CD4-positive, alpha-beta T cell (primary cell): ENCODE measurements at places on chromosomes 12 and 14.
A peak's percentile ranks its signal among the peaks of the same experiment; 100 is the strongest.

DNA sequence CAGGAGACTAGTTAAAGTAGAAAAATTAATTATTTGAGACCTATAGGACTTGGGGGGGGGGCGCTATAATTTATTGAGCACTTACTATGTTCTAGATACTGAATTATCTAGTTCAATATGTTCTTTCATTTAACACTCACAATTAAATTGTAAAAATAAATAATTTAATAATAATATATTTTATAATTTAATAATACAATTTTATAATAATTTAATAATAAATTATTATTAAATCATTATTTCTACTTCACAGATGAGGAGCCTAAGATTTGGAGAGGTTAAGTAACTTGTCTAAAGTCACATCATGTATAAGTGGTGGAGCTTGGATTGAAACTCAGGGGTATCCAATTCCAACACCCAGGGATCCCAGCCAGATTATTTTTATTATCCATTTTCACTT is 98.8 kb upstream of the CCDC175 start:
- DNase-seq: no peak

- no peak for DNase-seq
Observed at GRCh38 chr14:34971381-34971780, 11.4 kb upstream of the SRP54 start.

GRCh38 chr14:71555654-71556559 is 376.3 kb upstream of the RGS6 start:
- DNase-seq: peak; percentile 22

GRCh38 chr14:66341239-66341638 is 144.9 kb upstream of the CCDC196 start:
- DNase-seq: no peak

- no peak for DNase-seq
Observed at GRCh38 chr12:61667676-61668075, 592.5 kb upstream of the USP15 start.

DNA sequence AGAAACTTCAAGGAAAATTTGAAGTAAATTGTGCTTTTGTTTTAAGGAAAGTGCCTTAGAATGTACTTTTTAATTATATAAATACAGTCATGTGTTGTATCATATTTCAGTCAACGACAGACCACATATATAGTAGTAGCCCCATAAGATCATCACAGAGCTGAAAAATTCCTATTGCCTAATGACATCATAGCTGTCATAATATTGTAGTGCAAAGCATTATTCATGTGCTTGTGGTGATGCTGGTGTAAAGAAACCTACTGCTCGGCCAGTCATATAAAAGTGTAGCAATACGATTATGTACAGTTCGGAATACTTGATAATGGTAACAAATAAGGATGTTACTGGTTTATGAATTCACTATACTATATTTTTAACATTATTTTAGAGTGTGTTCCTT is 198.9 kb upstream of the SLC16A7 start:
- DNase-seq: no peak

GRCh38 chr12:117513353-117513752 is 151.9 kb upstream of the NOS1 start:
- DNase-seq: no peak

DNA sequence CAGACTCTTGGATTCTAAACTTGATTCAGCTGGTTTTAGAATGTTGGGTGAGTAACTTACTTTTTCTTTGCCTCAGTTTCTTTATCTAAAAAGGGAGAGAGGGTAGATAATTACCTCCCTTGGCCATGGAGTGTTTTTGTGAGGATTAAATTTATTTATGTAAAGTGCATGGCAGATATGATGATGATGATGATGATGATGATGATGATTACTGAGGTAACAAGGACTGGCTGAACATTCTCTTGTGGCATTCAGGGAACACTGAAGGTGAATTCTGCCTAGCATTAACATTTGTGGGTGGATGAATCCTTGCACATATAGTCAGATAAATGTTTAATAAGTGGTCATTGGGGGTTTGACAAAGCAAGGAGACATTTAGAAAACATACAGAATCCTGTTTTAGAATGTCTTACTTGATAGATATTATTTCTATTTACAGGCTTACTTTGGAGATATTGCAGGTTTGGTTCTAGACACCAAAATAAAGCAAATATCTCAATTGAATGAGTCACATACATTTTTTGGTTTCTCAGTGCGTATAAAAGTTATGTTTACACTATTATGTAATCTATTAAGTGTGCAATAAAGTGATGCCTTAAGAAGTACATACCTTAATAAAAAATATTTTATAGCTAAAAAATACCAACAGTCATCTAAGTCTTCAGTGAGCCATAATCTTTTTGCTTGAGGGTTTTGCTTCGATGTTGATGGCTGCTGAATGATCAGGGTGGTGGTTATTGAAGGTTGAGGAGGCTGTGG is 123.2 kb downstream of the SNAPC1 start:
- DNase-seq: no peak

- DNase-seq: no peak
Observed at GRCh38 chr12:109949089-109949488, 47.1 kb downstream of the GIT2 start.

DNA sequence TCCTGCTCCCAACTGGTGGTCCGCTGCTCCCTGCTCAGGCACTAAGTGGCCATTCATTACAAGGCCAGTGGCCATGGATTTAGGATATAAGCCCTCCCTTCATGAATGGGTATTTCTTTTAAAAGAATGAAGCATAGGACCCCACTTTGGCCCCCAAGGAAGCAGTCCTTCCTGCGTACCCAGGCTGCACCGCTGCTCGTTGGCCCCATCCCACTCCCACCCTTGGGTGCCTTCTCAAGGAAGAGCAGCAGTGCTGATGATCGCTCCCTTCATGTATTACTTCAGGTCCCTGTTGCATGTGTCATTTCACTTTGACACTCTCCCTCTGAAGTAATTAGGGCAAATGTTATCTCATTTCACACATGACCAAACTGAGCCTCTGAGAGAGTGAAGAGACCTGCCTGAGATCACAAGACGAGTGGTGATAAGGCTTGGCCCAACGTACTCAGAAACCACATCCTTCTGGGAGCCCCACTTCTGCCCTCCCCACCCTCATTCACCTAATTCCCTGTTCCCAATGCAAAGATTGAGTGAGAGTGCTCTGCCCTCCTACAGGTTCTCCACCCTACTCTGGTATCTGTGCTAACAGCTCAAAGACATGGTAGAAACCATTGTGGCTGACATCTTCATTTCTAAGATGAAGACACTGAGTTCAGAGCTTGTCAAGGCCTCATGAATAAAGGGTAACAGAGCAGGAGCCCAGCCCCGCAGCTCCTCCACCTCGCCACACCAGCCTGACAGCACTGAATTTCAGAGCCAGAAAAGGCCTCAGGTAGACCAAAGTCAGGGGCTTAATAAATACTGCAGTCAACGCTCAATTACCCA is 10.3 kb upstream of the KRT2 start:
- DNase-seq: no peak

DNA sequence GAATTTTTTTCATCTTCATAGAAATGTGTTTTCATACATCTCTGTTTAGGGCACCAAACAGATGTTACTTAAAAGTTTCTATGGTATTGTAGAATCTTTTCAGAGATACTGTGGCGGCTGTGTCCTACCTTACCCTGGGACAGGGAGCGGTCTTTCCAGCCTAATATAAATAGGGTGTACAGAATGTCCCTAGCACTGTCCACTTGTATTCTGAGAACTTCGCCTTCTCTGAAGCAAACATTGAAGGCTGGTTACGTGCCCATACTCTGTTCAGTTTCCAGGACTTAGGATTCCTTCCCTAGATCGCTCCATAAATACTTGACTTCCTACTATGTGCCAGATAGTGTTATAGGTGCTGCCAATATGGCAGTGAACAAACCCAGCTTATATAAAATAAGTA is 24.3 kb upstream of the SLC38A2 start:
- DNase-seq: no peak

- DNase-seq: no peak
Observed at GRCh38 chr12:10101648-10102220, 2.9 kb upstream of the CLEC1A start.

- DNase-seq: no peak
Observed at GRCh38 chr12:122452701-122453285, 30.3 kb upstream of the CLIP1 start.
